Daoy (cell line): ENCODE measurements at places on chromosomes 2 and 18.

- DNase-seq = no peak
Observed at GRCh38 chr2:113972766-113973165, 82.9 kb downstream of the ACTR3 start.

GRCh38 chr2:173033084-173033483 is 42.6 kb upstream of the MAP3K20 start:
- no peak for DNase-seq

DNA sequence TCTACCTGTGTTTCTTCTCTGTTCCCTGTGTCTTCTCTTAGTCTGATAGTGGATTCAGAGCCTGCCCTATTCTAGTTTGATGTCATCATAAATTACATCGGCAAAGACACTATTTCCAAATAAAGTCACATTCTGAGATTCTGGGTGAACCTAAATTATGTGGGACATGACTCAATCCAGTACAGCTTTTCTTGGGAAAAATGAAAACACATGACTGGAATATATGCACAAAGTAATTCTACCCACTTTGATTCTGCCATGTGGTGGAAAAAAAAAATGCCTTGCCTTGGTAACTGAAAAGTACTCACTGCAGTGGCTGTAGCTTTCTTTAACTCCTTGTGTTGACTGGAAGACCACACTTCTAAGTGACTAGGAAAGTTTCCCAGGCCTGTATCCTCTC is 73.7 kb downstream of the LRATD1 start:
- DNase-seq = no peak

- DNase-seq = no peak
Observed at GRCh38 chr2:156792242-156792840, 356.2 kb downstream of the GPD2 start.

DNA sequence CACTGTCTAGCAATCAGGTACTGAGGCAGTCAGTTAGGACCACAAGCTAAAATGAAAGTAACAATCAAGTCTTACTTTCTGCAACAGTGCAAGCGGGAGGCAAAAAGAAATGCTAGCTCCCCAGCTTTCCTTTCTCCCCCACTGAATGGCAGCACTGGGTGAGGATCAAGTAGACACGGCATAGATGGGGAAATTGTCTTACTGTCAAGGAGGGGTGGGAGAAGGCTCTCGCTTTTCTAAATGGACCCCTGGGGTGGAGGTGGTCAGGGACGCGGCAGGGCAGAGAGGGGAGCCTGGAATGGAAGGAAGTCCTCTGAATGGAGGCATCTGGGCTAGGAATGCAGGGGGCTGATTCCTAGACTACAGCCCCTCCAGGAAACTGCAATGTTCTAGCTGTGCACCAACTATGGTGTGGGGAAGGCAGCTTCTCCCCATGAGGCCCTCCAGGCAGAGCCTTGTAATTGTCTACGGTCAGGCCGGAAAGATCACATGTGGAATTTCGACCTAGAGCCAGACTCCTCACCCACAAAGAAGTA is 24.3 kb downstream of the METTL8 start:
- DNase-seq = peak; percentile 20

- DNase-seq = peak; percentile 41
Observed at GRCh38 chr2:1553671-1554295, 140.5 kb downstream of the TPO start.

DNA sequence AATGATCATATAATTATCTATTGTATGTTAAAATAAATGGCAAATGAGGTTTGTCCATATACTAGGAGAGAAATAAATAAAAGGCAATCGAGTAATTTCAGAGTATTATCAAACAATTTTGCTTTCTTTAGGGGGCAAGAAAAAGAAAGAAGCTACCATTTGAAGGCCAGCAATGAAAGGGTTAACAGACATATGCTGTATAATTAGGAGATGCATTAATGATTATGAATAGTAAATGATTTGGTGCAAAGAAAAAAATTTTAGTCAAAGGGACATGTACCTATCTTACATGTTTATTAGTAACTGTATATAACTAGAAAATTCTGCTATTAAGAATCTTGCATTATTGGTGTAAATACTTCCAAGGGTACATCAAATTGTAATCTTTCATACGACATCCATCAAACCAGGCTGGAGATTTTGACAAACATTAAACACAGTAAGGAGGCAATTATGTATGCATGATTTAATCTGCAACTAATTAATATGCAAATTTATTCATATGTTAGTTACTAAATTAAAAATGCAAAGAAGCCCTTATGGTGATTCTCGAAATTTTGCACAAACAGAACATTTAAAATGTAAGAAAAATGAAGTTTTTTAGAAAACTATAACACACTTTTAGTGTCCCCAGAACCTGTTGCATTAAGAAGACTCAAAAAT is 251.4 kb downstream of the TCF4 start:
- no peak for DNase-seq

GRCh38 chr2:218885981-218886947 is 5.6 kb downstream of the WNT10A start:
- no peak for DNase-seq

- DNase-seq = peak; percentile 6
Observed at GRCh38 chr2:180520921-180521581, 459.4 kb upstream of the UBE2E3 start.

DNA sequence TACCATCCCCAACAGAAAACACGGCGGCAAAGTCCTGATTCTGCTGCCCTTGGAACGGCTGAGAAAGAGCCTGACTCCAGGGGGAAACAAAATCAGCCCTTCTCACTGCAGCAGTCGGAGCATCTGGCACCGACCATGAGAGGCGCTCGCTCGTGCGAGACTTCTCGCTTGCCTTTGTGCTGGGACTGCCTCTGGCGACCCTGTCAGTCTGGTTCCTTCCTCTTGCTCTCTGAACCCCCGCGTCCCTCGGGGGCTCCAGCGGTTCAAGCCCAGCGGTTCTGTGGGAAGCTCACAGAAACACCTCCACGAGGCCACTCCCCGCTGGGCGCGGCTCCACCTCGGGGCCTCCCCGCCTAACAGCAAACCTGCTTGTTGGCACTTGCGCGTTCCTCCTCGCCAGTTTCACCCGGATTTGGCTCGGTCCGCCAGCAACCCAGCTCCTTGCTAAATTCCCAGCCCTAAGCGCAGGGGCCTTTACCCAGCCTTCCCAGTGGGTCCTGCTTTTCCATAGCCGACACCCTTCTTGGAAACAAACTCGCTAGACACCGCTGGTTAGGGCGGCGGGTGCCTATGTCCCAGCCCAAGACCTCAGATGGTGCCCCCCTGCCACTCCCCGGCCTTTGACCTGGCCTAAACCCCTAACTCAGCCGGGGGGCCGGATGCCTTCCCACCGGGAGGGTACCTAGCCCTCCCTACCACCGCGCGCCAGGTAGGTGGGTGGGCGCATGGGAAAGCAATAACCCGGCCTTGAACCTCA is 2.2 kb downstream of the RND3 start:
- peak; percentile 74 for DNase-seq

DNA sequence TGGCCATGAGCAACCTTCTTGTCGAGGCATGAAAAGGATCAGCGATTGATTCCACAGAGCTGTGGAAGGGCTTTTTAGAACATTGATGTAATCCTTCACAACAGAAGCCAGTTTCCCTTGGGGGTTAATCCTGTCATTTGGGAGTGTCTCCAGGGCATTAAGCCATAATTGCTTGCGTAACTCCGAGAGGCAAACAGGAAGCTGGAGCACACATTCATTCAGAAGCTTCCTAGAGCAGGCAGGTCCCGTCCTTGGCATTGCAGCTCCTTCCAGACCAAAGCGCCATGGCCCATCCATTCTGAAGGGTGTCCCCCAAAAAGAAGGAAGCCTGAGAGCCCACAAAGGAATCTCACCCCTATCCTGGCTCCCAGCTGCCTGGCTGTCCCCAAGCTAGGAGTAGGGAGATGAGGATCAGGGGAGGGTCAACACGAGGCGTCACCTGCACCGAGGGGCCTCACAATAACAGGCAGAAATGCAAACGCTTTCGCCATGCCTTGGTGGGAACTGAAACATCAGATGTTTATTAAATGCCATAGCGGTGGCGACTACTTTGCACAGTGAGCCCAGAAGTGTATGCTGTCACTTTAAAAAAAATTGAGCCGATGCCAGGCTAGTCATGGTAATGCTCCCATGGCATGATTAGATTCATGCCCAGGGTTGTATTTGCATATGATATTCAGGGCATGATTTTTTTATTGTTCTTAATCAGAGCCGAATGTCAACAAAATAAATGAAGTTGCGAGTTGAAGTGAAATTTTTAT is 339.4 kb downstream of the BCL11A start:
- DNase-seq = peak; percentile 62

GRCh38 chr2:152730591-152731333 is 12.3 kb downstream of the ARL6IP6 start:
- no peak for DNase-seq

GRCh38 chr2:79982445-79982844 is 322.1 kb downstream of the LRRTM1 start:
- no peak for DNase-seq

GRCh38 chr2:17620841-17621240 is 80.3 kb downstream of the VSNL1 start:
- DNase-seq = no peak
